ENCODE measurements at places on chromosomes 3 and 15.

GRCh38 chr15:62573876-62574275, 408.8 kb upstream of the C2CD4B start:
- DNase-seq: no peak

- peak; percentile 84 for DNase-seq
These were observed 191.9 kb upstream of the TSC22D2 start for GRCh38 chr3:150216041-150216811.

GRCh38 chr3:116835658-116836057, 126.1 kb downstream of the TUSC7 start:
- no peak for DNase-seq

- DNase-seq: peak; percentile 94
These were observed 832 bp downstream of the TGFBR2 start for GRCh38 chr3:30607032-30607833.

GRCh38 chr3:32882603-32883025, 64.8 kb downstream of the TRIM71 start:
- no peak for DNase-seq

GRCh38 chr15:70451821-70452653, 311.3 kb downstream of the UACA start:
- DNase-seq: no peak

GRCh38 chr3:3302964-3303363, 123.5 kb upstream of the CRBN start:
- no peak for DNase-seq

GRCh38 chr15:41804361-41804760, 23.5 kb upstream of the JMJD7 start:
- peak; percentile 57 for DNase-seq

DNA sequence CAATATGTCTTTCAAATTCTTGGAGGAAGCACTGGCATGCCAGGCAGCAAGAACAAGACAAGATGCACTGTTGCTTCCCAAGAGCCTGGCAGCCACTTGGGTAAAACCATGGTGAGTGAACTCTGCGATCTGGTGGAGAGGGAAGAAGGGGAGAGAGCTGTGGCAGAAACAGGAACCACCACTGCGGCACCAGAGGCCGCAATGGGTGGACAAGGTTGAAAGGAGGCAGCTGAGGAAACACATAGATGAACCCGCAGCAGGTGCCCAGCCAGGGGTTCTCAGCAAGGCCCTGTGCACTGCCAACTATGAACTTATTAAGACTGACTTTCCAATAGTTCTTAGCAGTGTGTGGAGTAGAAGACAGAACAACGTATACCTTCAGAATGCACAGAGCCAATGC, 48.2 kb upstream of the CCDC54 start:
- no peak for DNase-seq

GRCh38 chr15:73854265-73854664, 19.1 kb upstream of the TBC1D21 start:
- DNase-seq: no peak

GRCh38 chr3:135301670-135302069, 506.6 kb downstream of the EPHB1 start:
- no peak for DNase-seq

- no peak for DNase-seq
These were observed 404.6 kb upstream of the C2CD4B start for GRCh38 chr15:62569460-62570404.

DNA sequence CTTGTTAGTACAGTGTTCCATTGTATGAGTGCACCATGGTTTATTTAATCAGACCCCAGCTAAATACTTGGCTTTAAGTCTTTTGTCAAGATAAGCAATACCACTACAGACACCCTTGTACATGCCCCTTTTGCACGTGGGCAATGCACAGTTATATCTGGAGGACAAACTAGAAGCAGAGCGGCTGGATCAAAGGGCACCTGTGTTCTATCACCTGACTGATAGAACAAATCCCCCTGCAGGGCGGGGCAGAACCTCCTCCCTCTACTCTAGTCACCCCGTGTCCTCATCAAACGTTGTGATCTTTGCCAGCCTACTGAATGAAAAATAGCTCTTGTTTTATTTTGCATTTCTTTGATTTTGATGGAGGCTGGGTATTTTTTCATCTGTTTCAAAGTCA, 314.9 kb downstream of the TLE3 start:
- DNase-seq: no peak

GRCh38 chr3:42661593-42662022, 8.1 kb downstream of the ZBTB47 start:
- no peak for DNase-seq

GRCh38 chr3:166752214-166752613, 627.9 kb downstream of the ZBBX start:
- no peak for DNase-seq

DNA sequence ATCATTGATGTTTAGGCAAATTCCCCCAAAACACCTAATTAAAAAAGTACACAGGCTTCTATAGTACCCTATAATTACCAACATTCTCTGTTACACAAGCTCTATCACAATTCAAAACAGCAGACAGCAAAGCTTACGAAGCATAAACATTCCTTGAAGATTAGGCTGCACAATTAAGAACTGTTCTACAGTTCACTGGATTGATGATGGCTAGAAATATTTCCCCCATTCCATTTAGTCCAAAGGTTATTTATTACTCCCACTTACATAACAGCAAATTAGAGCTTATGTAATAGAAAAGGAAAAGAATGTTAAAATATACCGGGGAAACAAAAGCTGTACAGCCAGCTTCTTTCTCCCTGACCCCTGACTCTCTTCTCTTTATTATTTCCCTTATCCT, 49.3 kb downstream of the UACA start:
- DNase-seq: no peak

GRCh38 chr15:100926971-100927756, 8.0 kb downstream of the LRRK1 start:
- no peak for DNase-seq

DNA sequence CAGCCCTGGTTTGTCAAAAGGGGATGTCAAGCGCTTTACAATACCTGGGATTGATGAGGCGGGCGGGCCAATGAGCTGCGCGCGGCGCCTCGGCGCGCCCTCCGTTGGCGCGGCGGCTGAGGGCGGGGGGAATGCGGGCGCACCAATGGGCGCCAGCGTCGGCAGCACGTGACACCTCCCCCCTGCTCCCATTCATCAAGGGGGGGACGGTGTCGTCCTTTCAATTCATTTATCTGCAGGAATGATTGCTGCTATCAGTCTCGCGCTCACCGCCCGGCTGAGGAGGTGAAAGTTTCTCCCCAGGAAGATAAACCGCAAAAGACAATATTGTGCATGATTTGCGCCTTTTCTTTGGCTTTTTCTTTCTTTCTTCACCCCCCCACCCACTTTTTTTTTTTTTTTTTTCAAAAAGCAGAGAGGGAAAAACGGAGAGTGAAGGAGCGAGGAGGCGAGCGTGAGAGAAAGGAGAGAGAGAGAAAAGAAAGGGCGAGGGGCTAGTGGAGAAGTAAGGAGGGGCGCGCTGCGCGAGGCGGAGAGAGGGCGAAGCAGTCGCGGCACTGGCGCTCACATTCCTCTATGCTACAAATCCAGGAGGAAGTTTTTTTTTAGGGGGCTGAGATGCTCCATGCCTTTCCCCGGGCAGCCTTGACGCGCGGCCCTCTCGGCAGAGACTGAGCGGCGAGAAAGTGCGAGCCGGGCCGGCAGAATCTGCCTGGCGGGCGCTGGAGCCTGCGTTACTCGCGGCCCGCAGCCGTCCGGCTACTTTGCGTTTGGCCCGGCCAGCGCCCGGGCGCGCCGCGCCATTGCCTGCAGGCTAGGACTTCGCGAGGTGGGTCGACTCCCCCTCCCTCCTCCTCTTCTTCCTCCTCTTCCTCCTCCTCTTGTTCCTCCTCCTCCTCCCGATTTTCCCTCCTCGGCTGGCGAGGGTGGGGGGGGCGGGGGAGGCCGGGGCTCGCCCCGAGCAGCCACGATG, at the start of gene ZIC1:
ZIC1 (plus strand) TSS at position 223 of the 973 bp plus-strand sequence; CDS start at position 971, 748 bp downstream.
- no peak for DNase-seq

- DNase-seq: peak; percentile 60
These were observed 66.4 kb downstream of the ZMAT3 start for GRCh38 chr3:179005213-179005612.

DNA sequence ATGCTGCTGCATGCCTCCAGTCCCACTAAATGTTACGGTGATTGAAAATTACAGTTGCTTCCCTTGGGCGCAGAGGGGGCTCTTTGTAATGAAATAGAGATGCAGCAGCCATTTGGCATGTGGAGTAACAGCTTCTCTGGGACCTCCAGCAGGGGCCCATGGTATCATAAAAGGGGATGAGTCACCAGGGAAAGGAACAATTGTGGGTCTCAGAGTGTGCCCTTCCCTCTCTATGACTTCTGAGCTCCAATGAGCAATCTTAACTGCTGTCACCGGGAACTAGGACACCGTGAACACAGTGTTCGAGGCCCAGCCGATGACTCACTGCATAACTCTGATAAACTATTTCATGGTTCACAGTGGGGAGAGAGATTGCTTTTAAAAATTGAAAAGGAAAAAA, 164.8 kb upstream of the NUDT16 start:
- DNase-seq: no peak

GRCh38 chr3:134885877-134886621, 91.0 kb downstream of the EPHB1 start:
- DNase-seq: peak; percentile 24

DNA sequence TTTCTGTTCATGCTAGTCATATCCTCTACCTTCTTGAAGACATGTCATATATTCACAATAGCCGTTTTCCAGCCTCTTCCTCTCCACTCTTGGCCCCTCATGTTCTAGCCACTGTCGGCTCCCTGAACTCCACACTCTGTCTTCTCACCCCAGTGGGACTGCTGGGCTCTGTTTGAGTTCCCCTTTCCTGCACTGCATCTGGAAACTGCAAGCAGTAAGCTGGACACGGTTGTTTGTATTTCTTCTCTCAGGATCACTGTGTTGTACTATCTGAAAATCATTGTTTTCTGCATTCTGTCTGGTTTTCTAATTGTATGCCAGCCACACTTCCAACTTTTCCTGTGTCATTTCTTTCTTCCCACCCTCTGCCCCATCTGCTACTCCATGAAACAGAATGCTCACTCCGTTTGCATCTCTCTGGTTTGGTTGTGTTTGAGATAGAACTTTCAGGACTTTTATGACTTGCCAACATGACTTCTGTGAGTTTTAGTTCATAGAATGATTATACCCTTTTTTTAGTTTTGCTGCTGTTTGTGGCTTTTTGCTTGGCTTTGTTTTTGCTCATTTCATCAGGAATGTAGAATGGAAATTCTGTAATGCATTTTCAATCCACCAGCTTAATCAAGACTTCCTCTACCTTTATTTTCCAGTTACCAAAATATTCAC, 192.3 kb downstream of the PLCL2 start:
- no peak for DNase-seq

DNA sequence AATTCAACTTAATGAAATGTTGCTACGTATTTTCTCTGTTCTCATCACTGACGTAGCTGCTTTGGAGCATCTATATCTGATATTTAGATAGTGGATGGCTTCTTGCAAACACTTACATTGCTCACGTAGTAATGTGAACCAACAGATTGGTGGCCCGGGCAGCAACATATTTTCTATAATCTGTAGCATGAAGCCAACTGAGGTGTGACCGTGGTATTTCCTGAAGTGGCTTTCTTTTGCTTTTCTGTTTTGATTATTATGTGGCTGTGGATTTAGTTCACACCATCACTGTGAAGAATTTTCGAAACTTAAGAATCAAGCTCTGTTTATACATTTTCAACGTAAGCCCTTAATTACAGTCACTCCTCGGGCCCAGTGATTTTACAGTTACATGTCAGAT, 288.5 kb downstream of the LPP start:
- DNase-seq: no peak

DNA sequence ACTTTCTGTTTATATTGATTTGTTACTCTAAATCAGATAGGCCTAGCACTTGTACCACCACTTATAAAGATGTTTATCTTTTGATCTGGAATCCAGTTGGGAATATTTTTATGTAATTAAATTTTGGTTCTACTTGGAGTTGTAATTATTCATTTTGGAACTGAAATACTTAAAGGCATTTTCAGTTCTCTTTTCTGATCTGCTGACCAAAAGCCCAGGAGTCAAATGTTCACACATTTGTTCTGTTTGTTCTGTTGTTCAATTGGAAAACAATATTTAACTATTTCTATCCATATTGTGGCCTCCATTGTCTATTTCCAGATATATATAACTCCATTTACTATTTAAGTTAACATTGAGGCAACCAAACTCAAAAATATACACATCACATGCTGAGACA, 912.4 kb upstream of the EPHA6 start:
- DNase-seq: no peak

Measured in cardiac septum (tissue), 1 donor.